Activated T-helper 1 cell treated with anti-CD3 and anti-CD28 coated beads, Interleukin-2, amount 50 U/mL, for 16 hours (primary cell): ENCODE measurements at places on chromosomes 12 and 14.

- DNase-seq: no peak
Observed at GRCh38 chr12:82593901-82594396, 92.8 kb upstream of the TMTC2 start.

DNA sequence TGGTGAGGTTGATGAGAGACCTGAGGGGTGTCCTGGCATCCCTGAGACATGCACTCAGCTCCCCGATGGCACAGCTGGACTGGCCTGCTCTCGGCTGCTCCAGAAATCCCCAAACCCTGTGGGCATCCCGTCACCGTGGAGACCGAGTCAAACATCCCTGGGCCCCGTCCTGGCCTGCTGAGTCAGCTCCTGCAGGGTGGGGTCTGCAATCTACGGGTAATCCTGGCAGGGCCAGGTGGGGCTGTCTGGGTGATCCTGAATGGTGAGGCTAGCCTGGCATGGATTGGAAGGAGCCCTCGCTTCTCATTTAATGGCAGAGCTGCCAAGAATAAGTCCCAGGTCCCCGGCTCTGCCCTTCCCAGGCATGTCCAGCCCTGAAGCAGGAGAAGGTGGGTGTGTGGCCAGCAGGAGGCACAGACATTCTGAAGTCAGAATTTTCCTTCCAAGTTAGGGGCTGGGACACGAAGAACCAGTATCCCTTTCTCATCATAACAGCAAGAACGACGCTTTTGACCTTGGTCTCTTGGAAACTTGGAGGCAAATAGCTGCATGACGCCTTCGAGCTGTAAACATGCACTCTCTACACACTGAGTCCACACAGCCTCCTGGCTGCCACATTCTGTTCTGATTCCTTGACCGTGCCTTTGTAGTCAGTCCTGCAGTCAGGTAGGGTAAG is 17.7 kb upstream of the SERPINA4 start:
- no peak for DNase-seq

DNA sequence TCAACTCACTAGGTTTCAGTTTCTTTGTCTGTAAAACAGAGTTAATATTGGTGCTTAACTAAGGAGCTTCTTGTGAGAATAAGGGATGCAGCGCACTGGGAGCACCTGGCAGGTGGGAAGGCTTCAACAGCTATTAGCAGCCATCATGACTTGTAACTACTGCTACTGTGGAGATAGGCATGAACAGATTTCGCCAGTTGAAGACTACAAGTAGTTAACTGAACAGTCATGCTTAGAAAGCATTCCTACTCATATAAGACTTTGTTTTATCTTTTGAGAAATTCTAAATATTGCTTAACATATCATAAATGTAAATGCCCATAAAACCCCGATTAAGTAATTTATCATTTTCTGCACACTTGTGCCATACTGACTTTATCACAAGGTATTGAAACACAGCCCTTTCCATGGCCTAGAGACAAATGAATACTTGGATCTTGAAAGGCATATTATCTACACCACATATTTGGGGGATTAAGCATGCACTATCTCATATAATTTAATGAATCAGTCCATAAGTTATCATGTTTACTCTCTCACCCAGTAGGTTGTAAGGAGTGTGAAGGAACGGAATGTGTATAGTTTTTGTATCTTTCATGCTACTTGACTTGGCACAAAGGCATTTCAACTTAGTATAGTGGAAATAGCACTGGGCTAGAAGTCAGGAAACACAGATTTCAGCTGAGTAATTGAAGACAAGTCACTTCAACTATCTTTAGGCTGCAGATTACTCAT is 16.1 kb downstream of the NTN4 start:
- DNase-seq: no peak

DNA sequence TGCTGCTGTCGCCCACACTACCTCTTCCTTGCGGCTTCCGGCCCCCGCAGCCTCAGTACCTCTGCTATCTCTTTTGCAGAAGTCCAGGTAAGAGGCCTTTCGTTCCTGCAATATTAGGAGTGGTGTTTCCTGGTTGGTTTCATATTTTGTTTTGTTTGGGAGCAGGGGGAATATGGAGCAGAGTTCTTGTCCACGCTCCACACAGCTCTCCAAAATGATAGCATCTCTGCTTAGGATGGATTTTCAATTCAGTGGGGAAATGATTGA is 768 bp downstream of the OXA1L start:
- no peak for DNase-seq

DNA sequence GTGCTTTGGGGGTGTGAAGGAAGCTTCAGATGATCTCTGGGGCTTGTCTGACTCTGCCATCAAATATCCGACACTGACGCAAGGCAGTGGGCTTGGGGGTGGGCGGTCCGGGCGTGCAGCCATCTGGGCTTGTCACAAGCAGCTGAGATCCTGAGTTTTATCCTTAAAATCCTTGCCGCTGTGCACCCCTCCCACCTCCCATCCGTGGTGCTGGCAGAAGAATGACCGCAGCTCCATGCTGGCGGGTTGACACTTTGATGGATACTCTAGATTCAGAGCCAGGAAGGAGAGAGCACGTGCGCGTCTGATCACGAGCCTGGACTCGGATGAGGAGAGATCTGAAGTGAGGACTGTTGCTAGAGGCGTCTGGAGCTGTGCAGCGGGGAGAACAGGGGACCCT is 3.0 kb downstream of the ZFYVE21 start:
- no peak for DNase-seq

DNA sequence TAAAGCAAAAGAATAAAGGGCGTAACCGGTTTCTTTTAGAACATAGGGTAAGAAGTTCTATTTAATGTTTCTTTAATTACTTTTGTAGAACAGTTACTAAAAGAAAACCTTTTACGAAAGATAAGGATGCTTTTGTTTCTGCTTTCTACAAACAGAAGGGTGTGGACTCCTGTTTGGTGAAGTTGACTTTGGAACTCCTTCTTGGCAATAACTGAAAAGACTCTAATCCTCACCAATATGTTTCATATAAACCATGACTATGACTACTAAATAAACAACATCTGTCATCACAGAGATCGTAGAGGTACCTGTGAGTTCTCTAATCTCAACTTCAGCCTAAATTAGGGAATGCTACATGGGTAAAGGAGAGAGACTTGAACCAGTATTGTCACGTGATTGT is 210.8 kb upstream of the FLRT2 start:
- no peak for DNase-seq

GRCh38 chr14:68372368-68372767 is 420.5 kb downstream of the ZFP36L1 start:
- DNase-seq: no peak

GRCh38 chr12:54287261-54288157 is 7.0 kb downstream of the HNRNPA1 start:
- no peak for DNase-seq

GRCh38 chr12:28767836-28768348 is 381.2 kb upstream of the FAR2 start:
- no peak for DNase-seq

- no peak for DNase-seq
Observed at GRCh38 chr14:105155681-105156413, 12.7 kb downstream of the JAG2 start.

- DNase-seq: no peak
Observed at GRCh38 chr14:55701638-55702037, 121.6 kb downstream of the KTN1 start.
